ENCODE measurements at places on chromosomes 6 and 20.

DNA sequence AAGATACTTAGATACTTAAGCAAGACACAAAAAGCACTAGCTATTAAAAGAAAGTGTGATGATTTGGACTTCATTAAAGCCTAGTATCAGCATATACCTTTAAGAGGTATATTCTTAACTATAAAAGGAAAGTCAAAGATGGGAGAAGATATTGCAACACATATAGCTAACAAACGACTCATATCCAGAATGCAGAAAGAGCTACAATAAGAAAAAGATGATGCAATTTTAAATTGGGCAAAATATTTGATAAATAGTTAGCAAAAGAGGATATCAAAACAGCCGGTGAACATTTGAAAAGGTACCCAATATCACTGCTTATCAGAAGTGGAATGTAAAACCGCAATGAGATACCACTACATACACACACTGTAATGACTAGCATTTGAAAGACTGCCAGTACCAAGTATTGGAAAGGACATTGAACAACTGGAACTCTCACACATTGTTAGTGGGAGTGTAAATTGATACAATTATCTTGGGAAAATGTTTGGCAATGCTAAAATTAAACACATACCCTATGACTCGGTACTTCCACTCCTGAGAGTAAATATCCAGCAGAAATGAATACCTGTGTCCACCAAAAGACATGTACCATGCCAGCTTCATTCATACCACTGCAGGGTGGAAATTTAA, 25.7 kb downstream of the MUC22 start:
- DNase-seq = no peak

- DNase-seq = no peak
Observed at GRCh38 chr6:30918670-30919069, 4.6 kb downstream of the VARS2 start.

DNA sequence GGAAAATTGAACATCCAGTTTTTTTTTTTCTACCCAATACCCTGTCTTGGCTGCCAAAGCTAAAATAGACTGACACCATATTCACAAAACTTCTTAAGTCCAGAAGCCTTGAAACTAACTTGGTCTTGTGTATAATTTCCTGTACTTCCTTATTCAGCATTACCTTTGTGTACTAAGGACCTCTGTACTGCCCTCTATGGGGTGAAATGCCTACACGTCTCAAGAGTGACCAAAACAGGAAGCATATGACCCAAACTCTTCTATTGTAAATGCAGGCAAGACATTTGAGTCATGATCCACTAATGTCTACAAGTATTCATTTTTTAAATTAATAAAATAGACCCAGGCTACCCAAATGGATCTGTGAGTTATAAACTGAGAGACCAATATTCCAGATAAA, 50.4 kb downstream of the HMGCLL1 start:
- peak; percentile 2 for DNase-seq

GRCh38 chr6:154499855-154500589, 10.5 kb downstream of the CNKSR3 start:
- no peak for DNase-seq

All from Panc1 (cell line).